Chondrocyte (in vitro differentiated cells): ENCODE measurements at places on chromosomes 11 and 22. TPM values are rescaled to one million over a fixed set of nuclear protein-coding genes. Genes with fewer than 3 reads are reported as not detected.

SSTR3 gene
- total RNA-seq, result not detected in 3 replicates

DGCR2 gene
- total RNA-seq, result 44.4 to 55.6 TPM (median 45.8 TPM) in 3 replicates

ROM1 gene
- total RNA-seq, result 2.4 to 5.8 TPM (median 3.5 TPM) in 3 replicates

SESN3 gene
- total RNA-seq, result 104 to 238 TPM (median 104 TPM) in 3 replicates

NAALAD2 gene
- total RNA-seq, result 0.23 to 1.7 TPM (median 1.1 TPM) in 3 replicates

TRIM48 gene
- total RNA-seq, result not detected in 3 replicates

OR10D3 gene
- total RNA-seq, result not detected in 3 replicates

OR2D2 gene
- total RNA-seq, result not detected in 3 replicates

- peaks cover 5% of the 10 kb centered on the region for H3K36me3 ChIP-seq
- peak overlapping the region; percentile 75 for H3K4me3 ChIP-seq
- H3K27me3 ChIP-seq, result no peaks in the 10 kb centered on the region
- H3K27ac ChIP-seq, result peak overlapping the region; percentile 32
These were observed 540 bp downstream of the PPARA start for GRCh38 chr22:46150655-46151477.

- H3K4me1 ChIP-seq, result peaks cover 37% of the 10 kb centered on the region
- no peaks in the 10 kb centered on the region for H3K27me3 ChIP-seq
- no peak overlapping the region for H3K4me3 ChIP-seq
- H3K36me3 ChIP-seq, result peaks cover 22% of the 10 kb centered on the region
- no peak for DNase-seq
These were observed 55.3 kb downstream of the PPFIA1 start for GRCh38 chr11:70325824-70326223.

DNA sequence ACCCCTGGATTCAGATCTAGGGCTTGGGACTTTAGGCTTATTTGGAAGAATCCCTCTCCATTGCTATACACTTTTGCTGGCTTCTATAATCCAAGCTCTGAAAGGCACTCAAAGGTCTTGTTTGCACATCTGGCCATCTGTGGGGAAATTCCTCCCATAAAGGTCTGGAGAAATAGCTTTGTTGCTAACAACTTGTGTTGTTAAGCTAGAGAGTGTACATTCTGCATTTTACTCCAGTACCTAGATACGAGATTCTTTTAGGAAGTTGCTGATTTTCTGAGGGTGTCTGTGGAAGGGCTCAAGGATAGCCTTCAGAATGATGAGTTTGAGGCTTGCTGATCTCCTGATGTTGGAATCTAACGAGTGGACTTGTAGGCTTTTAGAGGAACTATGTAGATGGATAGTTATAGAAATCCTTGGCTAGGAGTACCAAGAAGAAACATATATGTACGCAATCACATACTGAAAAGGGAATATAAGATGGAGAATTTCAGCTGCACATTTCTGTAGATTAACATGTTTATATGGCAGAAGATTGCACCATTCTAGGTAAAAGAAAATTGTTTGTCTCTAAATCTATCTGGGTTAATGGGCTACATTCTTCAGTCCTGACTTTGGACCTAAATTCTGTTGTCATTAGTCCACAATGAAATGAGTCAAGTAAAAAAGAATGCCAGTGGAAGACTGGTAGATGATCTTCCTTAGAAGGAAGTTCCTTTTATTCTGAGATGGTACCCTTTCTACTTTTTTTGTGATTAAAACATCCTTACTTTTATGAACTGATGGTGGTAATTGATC is 51.0 kb downstream of the UBASH3B start:
- H3K27me3 ChIP-seq, result no peaks in the 10 kb centered on the region
- peaks cover 39% of the 10 kb centered on the region for H3K4me1 ChIP-seq
- H3K27ac ChIP-seq, result peak overlapping the region; percentile 5
- DNase-seq, result no peak

DNA sequence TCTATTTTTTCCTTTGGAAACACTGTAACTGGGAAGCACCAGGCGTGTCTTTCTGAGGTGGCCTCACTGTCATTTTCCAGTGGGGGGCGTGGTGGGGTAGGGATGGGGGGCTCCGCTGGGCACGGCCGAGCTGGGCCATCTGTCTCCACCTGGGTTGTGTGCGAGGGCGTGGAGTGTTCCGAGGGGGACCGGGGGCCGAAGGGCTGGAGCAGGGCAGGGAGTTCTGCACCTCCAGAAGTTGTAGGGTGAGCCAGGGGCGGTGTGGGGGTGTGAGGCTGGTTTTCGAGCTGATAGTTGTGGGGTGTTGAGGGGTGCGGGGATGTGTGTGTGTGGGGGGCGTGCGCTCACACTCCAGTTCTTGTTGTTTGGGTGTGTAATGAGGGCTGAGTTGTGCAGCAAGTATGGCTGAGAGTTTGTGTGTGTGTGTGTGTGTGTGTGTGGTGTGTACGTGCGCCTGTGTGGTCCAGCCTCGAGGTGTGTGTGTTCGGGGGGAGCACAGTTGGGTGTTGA is 10.8 kb downstream of the YPEL4 start:
- H3K36me3 ChIP-seq, result peaks cover 4% of the 10 kb centered on the region
- H3K4me1 ChIP-seq, result peaks cover 39% of the 10 kb centered on the region
- no peak for DNase-seq

DNA sequence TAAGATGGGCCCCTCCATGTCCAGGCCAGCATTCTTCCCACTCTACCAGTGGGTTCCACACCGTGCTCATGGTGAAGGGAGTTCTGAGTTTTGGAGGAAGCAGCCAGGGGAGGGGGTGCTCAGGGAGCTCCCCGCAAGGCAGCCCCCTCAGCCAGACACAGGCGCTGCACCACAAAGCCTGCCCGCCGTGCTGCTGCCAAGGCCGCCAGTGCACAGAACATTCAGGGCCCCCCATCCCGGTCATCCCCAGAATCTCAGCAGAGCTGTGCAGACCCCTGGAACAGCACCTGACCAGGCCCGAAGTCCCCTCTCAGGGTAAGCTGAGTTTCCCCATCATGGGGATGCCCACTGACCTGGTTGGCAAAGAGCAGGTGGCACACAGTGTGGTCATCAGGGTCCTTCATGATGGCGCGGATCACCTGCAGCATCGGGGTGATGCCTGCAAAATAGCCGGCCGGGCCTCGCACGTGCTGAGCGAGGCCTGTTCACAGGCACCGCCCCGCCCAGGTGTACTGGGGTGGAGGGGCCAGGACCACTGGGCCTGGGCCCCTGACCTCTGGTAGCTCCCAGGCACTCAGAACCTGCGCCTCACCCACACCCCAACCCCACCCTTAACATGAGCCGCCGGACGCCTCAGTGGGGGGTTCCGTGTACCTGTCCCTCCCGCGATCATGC is 12.4 kb upstream of the POLDIP3 start:
- H3K36me3 ChIP-seq, result peaks cover 28% of the 10 kb centered on the region
- DNase-seq, result no peak
- no peak overlapping the region for H3K4me3 ChIP-seq
- H3K27ac ChIP-seq, result no peak overlapping the region
- H3K4me1 ChIP-seq, result peaks cover 15% of the 10 kb centered on the region

DNA sequence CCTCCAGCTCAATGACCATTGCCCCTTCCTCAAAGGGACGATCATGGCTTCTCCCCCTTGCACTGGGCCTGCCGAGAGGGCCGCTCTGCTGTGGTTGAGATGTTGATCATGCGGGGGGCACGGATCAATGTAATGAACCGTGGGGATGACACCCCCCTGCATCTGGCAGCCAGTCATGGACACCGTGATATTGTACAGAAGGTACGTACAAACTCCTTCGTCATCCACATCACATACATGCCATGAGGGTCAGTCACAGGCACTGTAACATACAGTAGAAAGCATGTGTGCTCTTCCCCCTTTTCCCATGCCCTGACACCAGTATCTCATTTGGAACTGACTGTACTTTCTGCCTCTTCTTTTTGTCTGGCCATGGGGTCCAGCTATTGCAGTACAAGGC is 4.0 kb downstream of the TAF10 start:
- no peaks in the 10 kb centered on the region for H3K4me1 ChIP-seq
- no peak overlapping the region for H3K4me3 ChIP-seq
- no peak overlapping the region for H3K27ac ChIP-seq
- DNase-seq, result no peak
- no peaks in the 10 kb centered on the region for H3K27me3 ChIP-seq

- no peak overlapping the region for H3K27ac ChIP-seq
- H3K4me3 ChIP-seq, result no peak overlapping the region
- no peaks in the 10 kb centered on the region for H3K36me3 ChIP-seq
- DNase-seq, result no peak
- peaks cover 6% of the 10 kb centered on the region for H3K27me3 ChIP-seq
- peaks cover 8% of the 10 kb centered on the region for H3K4me1 ChIP-seq
These were observed 168.8 kb downstream of the RCN1 start for GRCh38 chr11:32259641-32260081.

DNA sequence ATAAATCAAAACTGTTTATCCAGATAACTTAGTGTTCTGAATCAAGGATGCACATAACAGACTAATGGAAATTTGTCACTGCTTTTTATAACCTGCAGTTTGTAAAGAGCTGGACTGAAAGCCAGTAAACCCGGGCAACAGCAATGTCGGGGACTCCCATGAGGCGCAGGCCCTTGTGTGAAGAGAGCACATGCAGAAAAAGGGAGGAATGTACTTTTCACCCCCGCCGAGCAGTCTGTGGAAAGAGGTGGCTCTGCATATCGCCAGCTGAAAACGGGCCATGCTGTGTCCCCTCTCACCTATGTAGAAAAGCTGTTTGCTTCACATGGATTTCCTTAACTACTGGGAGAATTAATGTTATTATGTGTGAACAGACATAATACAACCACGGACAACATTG is 291.2 kb downstream of the CADM1 start:
- DNase-seq, result no peak
- no peak overlapping the region for H3K4me3 ChIP-seq
- no peaks in the 10 kb centered on the region for H3K27me3 ChIP-seq
- no peaks in the 10 kb centered on the region for H3K36me3 ChIP-seq

- no peak for DNase-seq
- H3K27ac ChIP-seq, result no peak overlapping the region
- no peak overlapping the region for H3K4me3 ChIP-seq
- no peaks in the 10 kb centered on the region for H3K27me3 ChIP-seq
These were observed 9.4 kb downstream of the ADAMTS15 start for GRCh38 chr11:130457623-130458409.

- peak overlapping the region; percentile 83 for H3K27ac ChIP-seq
- peaks cover 56% of the 10 kb centered on the region for H3K4me1 ChIP-seq
- no peak overlapping the region for H3K4me3 ChIP-seq
- no peaks in the 10 kb centered on the region for H3K27me3 ChIP-seq
These were observed 65.4 kb downstream of the MTMR3 start for GRCh38 chr22:29948385-29948769.

DNA sequence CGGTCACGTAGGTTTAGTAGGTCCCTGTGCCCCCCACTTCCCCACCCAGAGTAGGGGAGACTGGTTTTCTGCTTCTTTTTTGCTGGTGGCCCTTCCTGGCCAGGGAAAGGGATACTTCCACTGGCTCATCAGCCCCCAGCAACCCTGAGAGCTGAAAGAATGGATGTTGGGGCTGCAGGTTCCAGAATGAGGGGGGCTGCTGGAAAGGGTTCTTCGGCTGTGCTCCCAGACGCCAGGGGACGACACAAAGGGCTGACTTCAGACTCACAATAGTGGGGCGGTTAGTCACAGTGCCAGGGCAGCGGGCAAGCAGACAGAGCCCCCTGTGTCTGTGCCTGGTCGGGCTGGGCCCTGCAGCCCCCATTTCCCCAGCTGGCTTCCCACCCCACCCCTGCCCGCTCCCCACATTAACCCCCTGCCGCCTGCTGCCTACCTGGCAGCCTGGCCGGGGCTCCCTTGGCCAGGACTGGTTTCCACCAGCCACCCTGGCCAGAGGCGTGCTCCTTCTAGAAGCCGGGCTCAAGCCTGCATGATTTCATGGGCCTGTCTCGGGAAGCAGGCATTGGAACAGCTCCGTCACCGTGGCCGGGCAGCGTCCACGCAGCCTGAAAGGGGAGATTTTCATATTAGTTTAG is 79.1 kb upstream of the WNT7B start:
- DNase-seq, result peak; percentile 55
- H3K4me3 ChIP-seq, result no peak overlapping the region
- H3K27me3 ChIP-seq, result no peaks in the 10 kb centered on the region
- no peaks in the 10 kb centered on the region for H3K36me3 ChIP-seq
- no peak overlapping the region for H3K27ac ChIP-seq
- peaks cover 15% of the 10 kb centered on the region for H3K4me1 ChIP-seq

- H3K4me3 ChIP-seq, result peak within 1 kb of the TSS; percentile 78
- H3K27ac ChIP-seq, result peak within 1 kb of the TSS; percentile 82
- H3K27me3 ChIP-seq, result no peaks in the 10 kb centered on the region
- peaks cover 31% of the 10 kb centered on the region for H3K4me1 ChIP-seq
- no peaks in the 10 kb centered on the region for H3K36me3 ChIP-seq
These were observed at the start of gene RHOD for GRCh38 chr11:67056267-67057204. TSS of gene RHOD (plus strand) at chr11:67056847. CDS start at chr11:67056903, 56 bp downstream.

DNA sequence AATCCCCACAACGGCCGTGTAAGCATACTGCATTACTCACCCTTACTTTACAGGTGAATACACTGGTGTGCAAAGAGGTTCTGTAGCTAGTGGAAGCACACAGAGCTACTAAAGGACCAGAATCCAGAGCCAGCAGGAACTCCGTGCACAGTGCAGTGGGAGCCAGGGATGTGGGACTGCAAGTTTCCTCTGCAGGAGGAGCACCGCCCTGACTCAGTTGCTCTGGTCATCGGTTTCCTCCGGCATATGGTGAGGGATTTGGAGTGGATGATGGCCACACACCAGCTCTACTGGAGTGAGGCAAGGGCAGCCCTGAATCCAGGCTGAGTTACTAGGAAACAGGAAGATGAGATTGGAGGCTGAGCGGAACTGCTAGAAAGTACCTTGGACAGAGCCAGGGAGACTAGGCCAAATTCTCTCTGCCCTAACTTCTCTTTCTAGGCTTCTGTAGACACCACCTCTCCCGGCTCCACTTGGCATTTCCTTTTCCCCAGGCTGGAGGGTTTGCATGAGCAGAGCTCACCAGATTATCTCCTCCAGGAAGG is 18.2 kb upstream of the C22orf42 start:
- H3K27ac ChIP-seq, result no peak overlapping the region
- no peak for DNase-seq
- H3K4me1 ChIP-seq, result no peaks in the 10 kb centered on the region
- no peaks in the 10 kb centered on the region for H3K36me3 ChIP-seq
- no peak overlapping the region for H3K4me3 ChIP-seq
- H3K27me3 ChIP-seq, result peaks cover 39% of the 10 kb centered on the region

DNA sequence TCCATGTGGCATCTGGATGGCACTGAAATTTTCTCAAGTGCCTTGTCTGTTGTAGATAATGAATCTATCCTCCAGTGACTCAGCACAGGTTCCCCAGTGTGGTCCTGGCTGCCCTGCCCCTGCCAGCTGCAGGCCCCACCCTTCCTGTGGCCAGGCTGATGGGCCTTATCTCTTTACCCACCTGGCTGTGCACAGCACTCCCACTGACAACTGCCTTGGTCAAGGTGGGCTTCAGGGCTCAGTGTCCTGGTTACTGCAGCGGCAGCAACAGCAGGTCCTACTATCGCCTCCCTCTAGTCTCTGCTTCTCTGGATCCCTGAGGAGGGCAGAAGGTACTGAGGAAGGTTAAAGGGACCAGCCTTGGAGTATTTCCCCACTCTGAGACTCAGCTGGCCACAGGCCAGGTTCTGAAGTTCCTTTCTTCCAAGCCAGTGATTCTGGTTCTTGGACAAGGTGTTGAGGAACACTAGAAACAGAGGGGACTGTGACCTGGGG is 3.1 kb downstream of the HMBS start:
- H3K4me3 ChIP-seq, result no peak overlapping the region
- no peak overlapping the region for H3K27ac ChIP-seq
